ENCODE measurements at places on chromosomes 5 and 9.

DNA sequence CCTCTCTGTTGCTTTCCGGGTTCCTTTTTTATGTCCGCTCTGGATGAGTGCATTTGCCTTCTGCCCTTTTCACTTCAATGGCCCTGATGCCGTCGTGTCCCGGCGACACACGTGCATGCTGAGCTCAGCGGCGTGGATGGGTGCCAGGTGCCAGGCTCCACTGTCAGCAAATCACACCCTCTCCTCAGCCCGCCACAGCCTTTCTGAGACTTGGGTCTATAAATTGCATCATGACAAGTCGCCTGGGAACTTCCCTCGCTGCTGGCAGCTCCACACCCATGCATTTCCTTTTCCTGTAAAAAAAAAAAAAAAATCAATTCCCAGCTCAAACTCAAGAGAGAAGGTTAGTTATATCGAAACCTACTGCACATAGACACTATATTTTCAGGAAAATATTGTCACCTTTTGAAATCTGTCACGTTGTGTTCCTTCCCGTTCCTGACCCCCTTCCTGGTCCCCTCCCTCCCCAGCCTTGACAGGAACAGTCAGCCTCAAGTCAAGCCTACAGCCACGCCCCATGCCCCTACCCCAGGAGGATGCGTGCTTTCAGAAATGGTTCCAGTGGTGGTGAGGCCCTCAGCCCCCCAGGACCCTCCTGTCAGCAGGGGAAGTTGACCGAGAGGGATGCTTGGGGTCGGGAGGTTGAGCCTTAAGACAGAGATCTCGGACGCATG, 110.3 kb upstream of the PTCH1 start:
- DNase-seq: no peak

DNA sequence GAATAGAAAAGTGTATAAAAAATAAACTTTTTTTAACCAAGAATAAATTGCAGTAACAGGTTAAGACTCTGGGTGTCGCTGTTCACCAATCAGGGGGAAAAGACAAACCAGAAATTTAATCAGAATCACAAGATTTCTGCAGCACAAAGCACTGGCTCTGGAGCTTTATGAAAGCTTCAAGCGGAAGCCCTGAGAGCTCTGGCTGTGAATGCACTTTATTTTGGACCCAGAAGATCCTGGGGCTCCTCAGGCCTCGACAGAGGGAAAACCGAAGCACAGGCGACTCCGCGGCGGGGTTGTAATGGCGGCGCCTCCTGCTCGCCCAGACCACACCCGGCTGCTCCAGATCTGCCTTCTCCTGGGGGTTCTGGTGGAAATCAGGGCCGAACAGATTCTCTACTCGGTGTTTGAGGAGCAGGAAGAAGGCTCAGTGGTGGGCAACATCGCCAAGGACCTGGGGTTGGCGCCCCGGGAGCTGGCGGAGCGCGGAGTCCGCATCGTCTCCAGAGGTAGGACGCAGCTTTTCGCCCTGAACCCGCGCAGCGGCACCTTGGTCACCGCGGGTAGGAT, at the start of gene PCDHGA4:
PCDHGA4 (plus strand) TSS at position 122 of the 570 bp plus-strand sequence; CDS start at position 209, 87 bp downstream.
- DNase-seq: no peak

DNA sequence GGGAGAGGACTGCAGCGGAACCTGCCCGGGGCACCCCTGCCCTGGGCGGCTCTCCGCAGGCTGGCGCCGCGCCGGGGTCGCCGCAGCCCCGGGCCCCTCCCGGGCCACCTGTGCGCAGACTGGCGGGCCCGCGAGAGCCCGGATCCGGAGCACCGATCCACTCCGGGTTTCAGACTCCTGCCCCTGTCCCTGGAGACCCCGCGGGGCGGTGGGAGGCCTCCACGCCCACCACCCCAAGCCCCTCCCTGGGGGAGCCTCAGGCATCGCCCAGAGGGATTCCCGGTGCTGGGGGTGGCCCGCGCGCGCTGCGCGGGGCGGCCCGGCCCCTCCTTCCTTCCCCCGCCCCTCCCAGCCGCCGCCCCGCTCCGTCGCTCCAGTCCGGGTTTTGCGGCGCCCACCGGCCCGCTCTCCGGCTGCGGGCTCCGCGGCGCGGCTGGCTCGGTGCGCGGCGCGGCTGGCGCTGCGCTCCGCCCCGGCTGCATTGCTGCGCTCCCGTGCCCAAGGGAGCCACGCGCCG, at the start of gene UNC5A:
UNC5A (plus strand) TSS at position 479 of the 517 bp plus-strand sequence. CDS start 192 bp downstream, outside the sequence.
- DNase-seq: peak; percentile 19

DNA sequence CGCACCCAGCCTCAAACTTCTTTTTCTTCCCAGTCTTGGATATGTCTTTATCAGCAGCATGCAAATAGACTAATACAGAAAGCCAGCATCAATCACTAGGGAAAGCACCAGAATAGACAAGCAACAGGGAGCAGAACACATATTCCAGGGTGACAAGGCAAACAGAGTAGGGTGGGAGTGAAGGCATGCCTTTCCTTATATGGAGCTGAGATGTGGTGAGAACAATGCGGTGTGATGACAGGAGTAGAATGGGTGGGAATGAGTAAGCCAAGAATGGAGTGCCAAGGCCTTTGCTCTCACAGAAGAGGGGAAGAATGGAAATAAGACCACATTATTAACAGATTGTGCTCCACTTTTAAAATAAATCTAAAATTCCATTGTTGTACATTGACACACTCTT, 115.6 kb downstream of the CETN3 start:
- peak; percentile 99 for DNase-seq

GRCh38 chr9:19440823-19441580, 32.2 kb downstream of the ACER2 start:
- no peak for DNase-seq

DNA sequence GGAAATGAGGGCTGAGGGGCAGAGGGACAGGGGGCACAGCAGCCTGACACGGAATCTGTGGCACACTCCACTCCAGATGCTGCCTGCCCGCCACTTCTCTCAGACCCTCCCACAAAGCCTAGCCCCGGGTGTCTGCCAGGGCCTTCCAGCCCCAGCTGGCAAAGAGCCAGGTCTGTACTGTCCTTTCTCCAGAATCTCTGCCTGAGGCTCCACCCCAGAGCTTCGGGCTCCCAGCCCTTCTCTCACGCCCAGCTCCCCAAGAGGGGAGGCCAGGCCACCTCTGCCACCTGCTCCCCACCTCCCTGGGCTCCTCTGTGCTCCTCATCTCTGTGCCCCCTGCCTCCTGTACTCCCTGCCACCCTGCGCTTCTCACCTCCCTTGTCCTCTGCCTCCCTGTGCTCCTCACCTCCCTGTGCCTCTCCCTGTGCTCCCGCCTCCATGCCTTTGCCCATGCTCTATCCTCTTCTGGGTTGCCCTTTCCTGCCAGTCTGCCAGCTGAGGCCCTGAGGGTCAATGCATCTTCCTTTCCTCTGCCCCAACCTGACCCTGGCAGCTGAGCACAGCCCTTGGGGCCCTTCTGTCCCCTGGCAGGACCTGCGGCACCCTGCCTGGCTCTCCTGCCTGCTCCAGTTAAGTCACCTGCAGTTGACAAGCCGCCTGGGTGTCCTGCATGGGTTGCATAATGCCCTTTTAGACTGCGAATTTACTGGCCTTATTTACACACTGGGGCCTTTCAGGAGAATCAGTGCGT, 36.4 kb downstream of the RASGEF1C start:
- DNase-seq: no peak

DNA sequence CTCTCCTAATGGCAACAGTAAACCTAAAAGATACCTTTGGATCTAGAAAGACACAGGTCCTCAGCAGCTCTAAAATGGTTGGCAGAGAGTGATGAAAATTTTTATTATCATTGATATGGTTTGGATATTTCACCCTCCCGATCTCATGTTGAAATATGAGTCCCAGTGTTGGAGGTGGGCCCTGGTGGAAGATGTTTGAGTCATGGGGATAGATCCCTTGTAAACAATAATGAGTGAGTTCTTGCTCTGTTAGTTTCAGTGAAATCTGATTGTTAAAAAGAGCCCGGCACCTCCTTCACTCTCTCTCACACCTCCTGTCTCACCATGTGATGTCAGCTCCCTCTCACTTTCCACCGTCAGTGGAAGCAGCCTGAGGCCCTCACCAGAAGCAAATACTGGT, 117.7 kb downstream of the FRMD3 start:
- DNase-seq: no peak

DNA sequence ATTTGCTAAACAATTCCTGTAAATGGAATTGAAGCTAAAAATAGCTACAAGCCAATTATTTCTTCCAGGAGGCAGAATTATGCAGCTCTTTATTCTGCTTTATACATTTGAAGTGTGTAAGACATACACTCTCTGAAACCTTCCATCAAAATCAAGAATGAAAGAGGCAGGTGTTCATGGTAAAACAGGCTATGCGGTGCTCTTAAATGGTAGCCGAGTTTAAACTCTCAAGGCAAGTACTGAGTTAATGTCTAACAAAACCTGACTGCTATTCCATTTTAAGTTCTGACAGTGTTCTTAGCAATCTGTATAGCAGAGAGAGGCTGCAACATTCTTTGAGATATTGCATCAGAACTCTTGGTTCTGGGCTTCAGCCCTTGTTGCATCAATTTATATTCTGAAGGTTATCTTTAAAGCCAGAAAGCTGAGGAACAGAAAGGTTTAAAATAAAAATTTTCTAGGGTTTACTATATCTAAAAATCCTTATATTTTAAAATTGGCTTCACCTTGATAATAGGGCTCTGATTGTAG, 248.3 kb upstream of the CCNG1 start:
- peak; percentile 2 for DNase-seq

GRCh38 chr9:80500300-80500699, 928.5 kb downstream of the TLE4 start:
- DNase-seq: no peak

- DNase-seq: peak; percentile 80
Measured at GRCh38 chr9:78692871-78693270, 395.9 kb downstream of the PSAT1 start.

DNA sequence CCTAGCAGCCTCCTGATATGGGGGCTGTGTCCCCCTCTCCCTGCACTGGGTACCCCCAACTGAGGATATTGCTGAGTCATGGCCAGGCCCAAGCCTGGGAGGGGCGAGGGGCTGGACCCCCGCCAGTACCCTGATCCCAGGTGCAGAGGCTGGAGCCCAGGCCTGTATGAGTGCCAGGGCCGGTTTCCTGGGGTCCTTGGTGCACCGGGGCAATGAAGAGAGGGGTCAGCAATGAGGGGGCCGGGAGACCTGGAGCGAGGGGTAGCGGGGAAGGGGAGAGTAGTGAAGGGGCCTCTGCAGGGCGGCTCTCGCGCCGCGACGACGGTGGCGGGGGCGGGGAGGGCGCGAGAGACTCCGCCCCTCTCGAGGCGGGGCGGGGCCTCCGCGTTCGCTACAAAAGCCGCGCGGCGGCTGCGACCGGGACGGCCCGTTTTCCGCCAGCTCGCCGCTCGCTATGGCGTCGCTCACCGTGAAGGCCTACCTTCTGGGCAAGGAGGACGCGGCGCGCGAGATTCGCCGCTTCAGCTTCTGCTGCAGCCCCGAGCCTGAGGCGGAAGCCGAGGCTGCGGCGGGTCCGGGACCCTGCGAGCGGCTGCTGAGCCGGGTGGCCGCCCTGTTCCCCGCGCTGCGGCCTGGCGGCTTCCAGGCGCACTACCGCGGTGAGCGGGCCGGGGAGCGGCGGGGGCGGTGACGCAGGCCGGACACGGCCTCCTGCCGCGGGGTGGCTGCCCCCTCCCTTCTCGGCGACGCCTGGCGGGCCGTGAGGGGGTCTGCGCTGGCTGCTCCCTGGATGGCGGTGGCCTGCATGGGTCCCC, at the start of gene SQSTM1:
SQSTM1 (plus strand) TSS at position 423 of the 815 bp plus-strand sequence; CDS start at position 455, 32 bp downstream.
- peak; percentile 71 for DNase-seq

- no peak for DNase-seq
Measured at GRCh38 chr9:97695995-97696802, 941 bp downstream of the XPA start.

DNA sequence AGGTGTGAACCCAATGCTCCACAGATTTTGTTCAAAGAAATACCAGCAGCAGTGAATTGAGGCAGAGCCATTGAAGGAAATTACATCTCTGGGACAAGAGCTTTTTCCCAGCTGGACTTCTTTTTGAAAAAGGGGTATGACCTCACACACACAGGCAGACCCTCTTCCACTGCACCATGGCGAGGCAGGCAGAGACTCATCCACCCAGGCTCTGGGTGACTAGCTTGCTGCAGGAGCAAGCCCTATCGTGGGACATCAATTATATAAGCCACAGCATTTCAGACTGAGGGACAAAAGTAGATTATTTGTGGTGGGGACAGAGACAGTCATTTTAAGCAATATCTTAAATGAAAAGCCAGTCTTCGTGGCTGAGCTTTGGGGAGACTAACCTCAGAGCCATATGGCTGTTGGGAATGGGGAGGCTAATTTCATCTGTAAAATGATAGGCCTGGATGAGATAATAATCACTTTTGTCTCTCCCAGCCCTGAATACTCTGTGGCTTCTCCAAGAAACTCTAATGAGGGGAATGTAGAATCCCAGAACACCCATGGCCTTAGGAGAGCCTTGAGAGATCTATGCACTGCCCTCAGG, 113.1 kb upstream of the TNC start:
- DNase-seq: no peak

GRCh38 chr9:134325813-134326723, at the start of gene RXRA:
Gene RXRA (plus strand): TSS chr9:134326455. CDS start chr9:134326632, 177 bp downstream.
- peak; percentile 91 for DNase-seq

GRCh38 chr5:39943811-39944210, 519.0 kb upstream of the DAB2 start:
- DNase-seq: peak; percentile 49

GRCh38 chr9:22425551-22425950, 21.1 kb upstream of the DMRTA1 start:
- no peak for DNase-seq

DNA sequence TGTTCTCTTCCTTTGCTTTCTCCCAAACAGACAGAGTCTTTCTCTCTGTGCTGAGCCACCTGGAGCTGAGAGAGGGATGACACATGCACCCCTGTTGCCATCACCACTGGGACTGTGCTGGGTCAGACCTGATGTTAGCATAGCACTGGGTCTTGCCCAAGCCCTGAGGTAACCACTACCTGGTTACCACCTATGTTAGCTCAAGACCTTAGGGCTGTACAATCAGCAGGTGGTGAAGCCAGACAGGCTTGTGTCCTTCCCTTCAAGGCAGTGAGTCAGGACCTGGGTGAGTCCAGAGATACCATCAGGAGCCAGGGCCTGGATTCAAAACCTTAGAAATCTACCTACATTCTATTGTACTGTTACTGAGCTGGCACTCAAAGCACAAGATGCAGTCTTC, 32.1 kb downstream of the FST start:
- no peak for DNase-seq

GRCh38 chr9:110777876-110778215, 109.3 kb downstream of the MUSK start:
- no peak for DNase-seq

DNA sequence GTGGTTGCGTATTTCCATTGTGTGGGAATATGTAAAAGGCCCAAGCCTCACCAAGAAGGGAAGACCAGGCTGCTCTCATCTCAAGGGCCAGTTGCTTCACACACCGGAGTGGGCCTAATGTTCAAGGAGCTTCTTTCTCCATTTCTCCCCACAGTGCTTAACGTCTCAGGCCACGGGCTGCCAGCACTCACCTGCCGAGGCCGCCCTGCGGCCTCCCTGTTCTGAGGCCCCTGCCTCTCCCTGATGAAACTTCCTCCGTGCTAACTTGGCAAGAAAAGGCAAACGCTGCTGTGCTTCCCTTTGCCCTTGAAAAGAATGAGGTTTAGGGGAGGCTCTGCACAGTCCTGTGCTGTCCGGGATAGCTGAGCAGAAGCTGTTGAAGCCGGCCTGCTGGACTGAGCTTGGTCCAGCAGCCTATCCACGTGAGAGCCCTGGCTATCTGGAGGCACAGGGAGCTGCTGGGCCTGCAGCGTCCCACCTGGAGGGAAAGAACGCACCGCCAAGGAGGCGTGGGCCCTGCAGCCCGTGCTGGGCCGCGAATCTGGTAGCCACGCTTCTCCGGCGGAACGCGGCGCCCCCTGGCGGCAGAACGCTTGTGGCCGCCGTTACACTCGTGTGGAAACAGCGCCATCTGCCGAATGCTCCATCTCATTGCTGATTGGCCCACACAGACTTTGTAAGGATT, 73.5 kb upstream of the PRSS3 start:
- DNase-seq: peak; percentile 68
